ENCODE measurements at places on chromosomes 11 and 22. TPM values are rescaled to one million over a fixed set of nuclear protein-coding genes. Genes with fewer than 3 reads are reported as not detected.

DNA sequence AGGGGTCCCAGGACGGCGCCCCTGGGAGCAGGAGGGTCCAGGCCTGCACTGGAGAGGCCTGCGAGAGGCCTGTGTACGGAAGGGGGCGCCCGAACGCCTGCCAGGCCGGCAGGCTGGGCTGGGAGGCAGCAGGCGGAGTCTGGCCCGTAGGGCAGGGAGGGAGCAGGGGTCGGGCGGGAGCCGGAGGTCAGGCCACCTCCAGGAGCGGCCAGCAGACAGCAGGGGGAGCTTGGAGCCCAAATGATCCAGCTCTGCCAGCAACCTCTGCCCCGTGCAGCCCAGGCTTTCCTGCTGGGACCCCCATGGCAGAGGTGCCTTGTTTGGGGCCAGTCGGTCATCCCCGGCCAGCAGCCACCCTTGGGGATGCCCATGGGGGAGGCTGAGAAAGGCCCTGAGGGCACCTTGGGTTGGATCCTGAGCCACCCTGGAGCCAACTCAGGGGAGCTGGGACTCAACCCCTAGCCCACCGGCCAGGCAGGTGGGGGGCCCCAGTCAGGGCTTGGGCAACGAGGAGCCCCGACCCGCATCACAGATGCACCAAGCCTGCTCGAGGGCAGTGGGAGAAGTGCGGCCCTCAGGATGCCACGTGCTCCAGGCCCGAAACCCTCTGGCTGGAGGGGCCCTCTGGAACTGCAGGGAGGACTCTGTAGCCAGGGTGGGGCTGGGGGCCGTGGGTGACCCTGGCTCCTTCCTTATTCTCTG is 9.6 kb upstream of the SYT8 start:
- peaks cover 76% of the 10 kb centered on the region for H3K4me1 ChIP-seq
- no peaks in the 10 kb centered on the region for H3K36me3 ChIP-seq
- no peaks in the 10 kb centered on the region for H3K27me3 ChIP-seq
- no peak overlapping the region for H3K4me3 ChIP-seq

Gene KRTAP5-9
- total RNA-seq = not detected

- H3K27me3 ChIP-seq = no peaks in the 10 kb centered on the region
- no peak overlapping the region for H3K27ac ChIP-seq
Observed at GRCh38 chr11:15622231-15622890, 507.6 kb downstream of the INSC start.

DNA sequence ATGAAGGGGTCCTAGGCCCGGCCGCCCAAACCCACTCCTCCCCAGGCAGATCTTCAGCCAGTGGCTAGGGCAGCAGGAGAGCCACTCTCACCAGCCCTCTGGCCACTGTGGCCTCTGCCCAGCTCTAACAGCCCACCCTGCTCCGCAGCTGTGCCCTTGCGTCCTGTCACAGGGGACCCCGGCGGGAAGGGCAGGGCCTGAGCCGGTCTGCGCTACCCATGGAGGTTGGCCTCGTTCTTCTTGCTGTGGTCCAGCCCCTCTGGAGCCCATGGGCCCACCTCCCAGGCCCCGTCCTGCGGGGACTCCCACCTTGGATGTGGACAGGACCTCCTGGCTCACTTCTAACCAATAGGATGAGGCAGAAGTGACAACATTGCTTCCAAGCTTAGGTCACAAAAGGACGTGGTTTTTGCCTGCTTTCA is 38.3 kb upstream of the TH start:
- no peaks in the 10 kb centered on the region for H3K4me1 ChIP-seq
- no peaks in the 10 kb centered on the region for H3K36me3 ChIP-seq
- H3K4me3 ChIP-seq = no peak overlapping the region

GRCh38 chr22:47687776-47688175 is 925.3 kb downstream of the TBC1D22A start:
- no peaks in the 10 kb centered on the region for H3K4me1 ChIP-seq
- no peak for DNase-seq
- no peaks in the 10 kb centered on the region for H3K36me3 ChIP-seq
- no peaks in the 10 kb centered on the region for H3K27me3 ChIP-seq
- no peak overlapping the region for H3K4me3 ChIP-seq
- no peak overlapping the region for H3K27ac ChIP-seq

Gene PRDM11
- 25.9 TPM for total RNA-seq

Measured in tibial nerve (tissue), 4 donors.